ENCODE measurements at places on chromosomes 7 and 10.

GRCh38 chr7:151186640-151187408, at the start of gene ASB10:
TSS of gene ASB10 (minus strand) at chr7:151187250. CDS start at chr7:151187130, 120 bp downstream.
- no peak for DNase-seq

DNA sequence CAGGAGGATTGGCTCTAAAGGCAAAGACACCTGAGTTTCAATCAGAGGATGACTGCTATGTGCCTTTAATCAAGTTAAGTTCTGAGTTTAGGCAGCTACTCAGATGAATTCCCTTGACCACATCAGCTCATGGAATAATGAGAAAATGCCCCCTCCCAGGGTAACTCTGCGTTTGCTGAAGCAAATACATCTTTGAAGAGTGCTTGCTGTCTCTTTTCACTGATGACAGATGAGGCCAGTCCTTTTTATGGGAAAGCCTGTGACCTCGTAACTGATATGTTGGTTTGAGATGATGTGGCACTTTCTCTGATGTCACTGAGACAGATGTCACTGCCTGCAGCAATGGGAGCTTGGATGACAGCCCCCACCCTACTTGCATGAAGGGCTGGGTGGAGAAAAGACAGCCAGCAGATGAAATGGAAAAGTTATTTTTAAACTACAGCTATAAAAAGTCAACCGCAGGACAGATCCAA, 43.7 kb upstream of the DGKI start:
- no peak for DNase-seq

DNA sequence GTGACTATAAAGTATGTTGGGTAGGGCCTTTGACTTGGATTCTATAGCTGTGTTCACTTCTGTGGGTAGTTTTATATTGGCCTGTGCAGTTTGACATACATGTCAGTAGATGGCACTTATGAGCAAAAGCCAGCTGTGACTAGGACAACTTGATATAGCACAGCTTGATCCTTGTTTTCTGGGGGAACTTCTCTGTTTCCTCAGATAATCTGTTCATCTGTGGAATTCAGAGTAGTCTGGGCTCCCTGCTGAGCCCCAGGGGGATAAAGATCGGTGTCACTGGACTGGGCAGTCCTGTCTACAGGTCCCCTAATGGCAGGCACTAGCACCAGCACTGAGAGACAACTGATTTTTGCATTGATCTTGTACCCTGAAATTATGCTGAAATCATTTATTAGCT, 25.4 kb downstream of the CYP2C9 start:
- peak; percentile 47 for DNase-seq

GRCh38 chr7:105346593-105347322, 42.0 kb downstream of the SRPK2 start:
- no peak for DNase-seq

DNA sequence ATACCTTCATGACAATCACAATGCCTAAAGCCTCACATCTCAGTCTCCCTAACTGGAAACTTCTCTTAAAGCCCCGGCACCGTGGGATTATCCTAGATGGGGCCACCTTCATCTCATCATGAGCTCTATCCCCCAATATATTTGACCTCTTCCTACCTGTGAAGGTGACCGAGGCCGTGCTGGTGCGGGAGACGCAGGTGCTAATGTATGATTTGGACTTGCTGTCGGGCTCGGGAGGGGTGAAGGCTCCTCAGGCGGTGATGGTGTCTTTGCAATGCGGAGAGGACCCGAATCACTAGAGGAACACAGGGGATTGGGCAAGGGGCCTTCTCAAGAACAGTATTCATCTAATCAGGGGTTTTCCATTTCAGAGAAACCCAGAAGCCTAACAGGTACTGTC, 168.4 kb downstream of the AMPH start:
- DNase-seq = no peak

DNA sequence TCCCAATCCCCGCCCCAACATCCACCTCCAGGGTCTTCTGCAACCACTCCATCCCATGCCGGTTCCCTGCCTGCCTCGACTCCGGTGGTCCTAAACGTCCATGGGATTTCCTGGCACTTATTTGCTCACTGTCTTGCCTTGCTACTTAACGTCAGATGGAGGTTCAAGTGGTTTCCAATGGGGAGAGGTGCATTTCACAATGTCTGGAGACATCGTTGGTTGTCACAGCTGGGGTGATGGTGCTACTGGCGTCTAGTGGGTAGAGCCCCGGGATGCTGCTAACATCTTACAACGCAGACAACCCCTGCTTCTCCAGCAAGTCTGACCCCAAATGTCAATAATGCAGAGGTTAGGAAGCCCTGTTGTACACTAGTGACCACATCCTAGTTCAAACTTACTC, 82.9 kb upstream of the ANLN start:
- DNase-seq = no peak

DNA sequence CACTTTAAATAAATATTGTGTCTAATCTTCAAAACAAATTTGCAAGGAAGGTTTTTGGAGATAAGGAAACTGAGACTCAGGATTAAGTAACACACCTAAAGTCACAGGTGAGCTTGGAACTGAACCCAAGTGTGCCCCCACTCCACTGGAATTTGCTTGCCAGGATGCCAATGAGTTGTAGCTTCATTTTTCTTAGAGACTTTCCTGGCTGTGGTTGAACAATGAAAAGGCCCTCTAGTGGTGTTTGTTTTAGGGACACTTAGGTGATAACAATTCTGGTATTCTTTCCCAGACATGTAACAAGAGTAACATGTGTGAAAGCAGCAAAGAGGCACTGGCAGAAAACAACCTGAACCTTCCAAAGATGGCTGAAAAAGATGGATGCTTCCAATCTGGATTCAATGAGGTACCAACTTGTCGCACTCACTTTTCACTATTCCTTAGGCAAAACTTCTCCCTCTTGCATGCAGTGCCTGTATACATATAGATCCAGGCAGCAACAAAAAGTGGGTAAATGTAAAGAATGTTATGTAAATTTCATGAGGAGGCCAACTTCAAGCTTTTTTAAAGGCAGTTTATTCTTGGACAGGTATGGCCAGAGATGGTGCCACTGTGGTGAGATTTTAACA, 1.5 kb downstream of the IL6 start:
- DNase-seq = peak; percentile 77

GRCh38 chr10:3873728-3874461, 88.9 kb upstream of the KLF6 start:
- DNase-seq = peak; percentile 85

DNA sequence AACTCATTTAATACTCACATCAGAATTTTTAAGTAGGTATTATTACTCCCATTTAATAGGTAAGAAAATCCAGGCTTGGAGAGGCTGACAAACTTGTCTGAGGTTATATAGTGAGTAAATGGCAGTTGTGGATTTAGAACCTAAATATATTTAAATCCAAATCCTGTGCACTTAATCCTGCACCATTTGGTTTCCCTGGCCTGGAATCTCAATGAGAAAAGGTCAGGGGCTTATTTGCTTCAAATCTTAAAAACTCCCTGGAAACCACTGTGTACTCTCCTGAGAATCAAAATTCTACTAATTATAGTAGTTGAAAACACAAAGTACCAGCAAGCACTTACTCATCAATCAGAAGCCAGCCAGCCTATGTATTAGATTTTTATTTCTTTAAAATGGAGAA, 97.7 kb downstream of the DNMBP start:
- peak; percentile 39 for DNase-seq

DNA sequence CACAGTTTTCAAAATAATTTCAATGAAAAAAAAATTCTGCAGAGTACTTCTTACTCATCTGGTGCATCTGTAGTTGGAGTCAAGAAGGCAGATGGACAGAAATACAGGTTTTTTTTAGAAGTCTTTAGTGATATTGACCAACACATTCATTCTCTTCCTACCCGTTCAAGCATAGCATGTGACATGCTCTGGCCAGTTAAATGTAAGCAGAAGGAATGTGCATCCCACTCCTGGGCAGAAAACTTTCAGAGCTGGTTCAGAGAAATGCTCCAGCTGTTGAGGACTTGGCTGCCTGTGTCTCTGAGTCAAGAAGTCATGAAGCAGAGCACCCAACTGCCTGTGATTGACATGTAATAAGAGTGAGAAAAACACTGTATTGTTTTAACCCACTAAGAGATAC, 665.3 kb upstream of the IGFBP3 start:
- peak; percentile 72 for DNase-seq

- no peak for DNase-seq
These were observed 21.1 kb downstream of the PON1 start for GRCh38 chr7:95303013-95303905.

DNA sequence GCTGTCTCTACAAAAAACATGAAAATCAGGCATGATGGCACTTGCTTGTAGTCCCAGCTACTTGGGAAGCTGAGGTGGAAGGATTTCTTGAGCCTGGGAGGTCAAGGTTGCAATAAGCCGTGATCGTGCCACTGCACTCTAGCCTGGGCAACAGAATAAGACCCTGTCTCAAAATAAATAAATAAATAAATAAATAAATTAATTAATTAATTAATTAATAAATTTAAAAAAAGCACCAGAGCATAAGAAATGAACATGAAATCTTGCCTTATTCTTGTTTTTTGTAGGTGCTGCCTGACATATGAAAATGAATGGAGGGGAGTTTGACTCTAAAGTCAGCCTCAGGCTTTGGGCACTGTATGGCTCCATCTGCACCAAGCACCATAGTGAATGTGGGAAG, 69.9 kb downstream of the GATA3 start:
- no peak for DNase-seq

GRCh38 chr10:101043363-101043707, 12.3 kb downstream of the SFXN3 start:
- no peak for DNase-seq

GRCh38 chr7:1431226-1431625, 28.0 kb downstream of the MICALL2 start:
- no peak for DNase-seq

All from cardiac fibroblast (primary cell).